Pulmonary artery endothelial cell (primary cell): ENCODE measurements at places on chromosomes 1 and 21. TPM values are rescaled to one million over a fixed set of nuclear protein-coding genes. Genes with fewer than 3 reads are reported as not detected.

FAM43B gene
- total RNA-seq: not detected in 2 replicates

C1orf94 gene
- not detected in 2 replicates for total RNA-seq

SHE gene
- 60.6 and 84.6 TPM in 2 replicates for total RNA-seq

LCK gene
- total RNA-seq: 0.11 and 0.26 TPM in 2 replicates

HOOK1 gene
- not detected in 2 replicates for total RNA-seq

CD247 gene
- total RNA-seq: 0.33 and 0.88 TPM in 2 replicates

THEM5 gene
- not detected in 2 replicates for total RNA-seq

S100A3 gene
- 0.66 and 0.85 TPM in 2 replicates for total RNA-seq

OR6K3 gene
- total RNA-seq: not detected in 2 replicates

PLA2G2F gene
- not detected in 2 replicates for total RNA-seq

ARHGEF16 gene
- 0.35 and 0.66 TPM in 2 replicates for total RNA-seq

SDHB gene
- total RNA-seq: 163 and 191 TPM in 2 replicates

CFHR4 gene
- not detected in 2 replicates for total RNA-seq

TEX38 gene
- not detected in 2 replicates for total RNA-seq

FAM76A gene
- total RNA-seq: 12.0 and 14.7 TPM in 2 replicates

HES2 gene
- 18.8 and 38.6 TPM in 2 replicates for total RNA-seq

RPL5 gene
- total RNA-seq: 1,217 and 1,908 TPM in 2 replicates

FCRL4 gene
- total RNA-seq: not detected in 2 replicates

IGFN1 gene
- total RNA-seq: not detected in 2 replicates

PITHD1 gene
- 45.6 and 48.2 TPM in 2 replicates for total RNA-seq

DCLRE1B gene
- total RNA-seq: 3.4 and 3.9 TPM in 2 replicates

SPRR2G gene
- total RNA-seq: not detected in 2 replicates

SPAG17 gene
- not detected in 2 replicates for total RNA-seq

CFAP298 gene
- 36.5 and 44.8 TPM in 2 replicates for total RNA-seq
